ENCODE measurements at places on chromosomes 2 and 18.

DNA sequence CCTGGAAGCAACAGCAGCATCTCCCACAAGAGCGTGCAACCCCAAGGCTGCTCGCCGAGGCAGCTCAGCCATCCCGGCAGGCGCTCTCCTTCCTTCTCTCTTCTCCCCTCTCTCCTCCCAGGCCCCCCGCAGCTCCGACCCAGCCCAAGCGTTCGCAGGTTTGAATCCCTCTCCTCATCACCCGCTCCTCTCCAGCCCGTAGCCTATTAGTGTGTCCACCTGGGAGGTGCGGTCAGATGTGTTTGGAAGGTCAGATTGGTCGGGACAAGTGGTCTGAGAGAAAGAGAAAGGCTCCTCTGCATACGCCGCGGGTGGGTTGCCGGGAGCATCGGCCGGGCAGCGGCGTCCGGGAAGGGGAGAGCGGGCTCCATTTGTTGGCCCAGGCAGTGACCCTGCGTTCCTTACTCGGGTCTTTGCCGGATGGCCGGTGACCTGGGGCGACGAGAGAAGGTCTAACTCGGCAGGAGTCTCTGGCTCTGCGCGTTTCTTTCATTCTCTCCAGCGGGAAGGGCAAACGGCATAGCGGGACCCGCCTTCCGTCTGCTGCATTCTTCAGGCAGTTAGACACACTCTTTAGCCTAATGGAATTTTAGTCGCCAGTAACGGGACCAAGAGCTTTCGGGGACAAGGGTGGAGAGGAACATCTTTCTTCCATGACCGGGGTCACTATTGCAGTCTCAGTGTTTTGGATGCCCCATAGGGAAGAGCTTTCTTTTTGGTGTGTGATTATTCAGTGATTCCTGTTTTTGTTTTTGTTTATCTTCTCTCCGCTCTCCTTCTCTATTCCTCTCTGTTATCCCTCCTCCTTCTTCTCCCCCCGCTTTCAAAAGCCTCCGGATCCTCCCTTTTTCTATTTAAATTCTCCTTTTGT, 1.1 kb upstream of the TMEFF2 start:
- no peak for DNase-seq

DNA sequence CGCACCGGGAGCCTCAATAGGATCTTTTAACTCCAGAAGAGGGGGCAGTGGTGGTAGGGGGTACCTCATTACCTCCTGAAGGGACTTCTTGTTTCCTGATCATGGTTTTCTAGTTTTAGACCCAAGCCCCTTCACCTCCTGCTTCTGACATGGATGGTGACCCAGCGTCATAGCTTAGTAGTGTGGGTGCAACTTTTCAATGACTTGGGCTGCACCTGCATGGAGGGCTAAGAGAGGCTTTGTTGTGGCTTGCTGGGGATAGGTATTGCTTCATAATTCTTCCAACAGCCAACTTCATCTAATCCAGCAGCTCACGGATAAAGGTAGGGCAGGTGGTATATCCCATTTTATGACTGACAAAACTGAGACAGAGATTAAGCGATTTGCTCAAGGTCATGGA, 3.0 kb downstream of the SLC1A4 start:
- no peak for DNase-seq

- DNase-seq, result no peak
Measured at GRCh38 chr2:37656512-37657423, 14.7 kb downstream of the CDC42EP3 start.

DNA sequence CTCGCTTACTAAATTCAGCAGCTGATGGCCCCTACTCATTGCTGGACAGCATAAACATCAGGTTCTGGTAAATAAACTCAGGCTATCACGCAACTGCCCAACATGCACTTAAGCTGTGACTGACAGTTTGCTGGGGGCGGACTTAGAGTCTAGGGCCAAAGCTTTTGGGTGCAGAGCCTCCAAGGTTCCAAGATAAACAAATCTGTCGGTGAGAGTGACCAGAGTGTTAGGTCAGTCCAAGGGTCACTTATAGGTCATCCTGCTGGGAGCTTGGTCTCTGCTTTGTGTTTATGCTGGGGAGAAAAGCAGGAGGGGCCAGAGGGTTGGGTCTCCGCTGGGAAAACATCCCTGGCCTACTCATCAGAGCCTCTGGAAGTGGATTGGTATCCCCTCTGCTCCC, 188.6 kb upstream of the GATA6 start:
- no peak for DNase-seq

- no peak for DNase-seq
Measured at GRCh38 chr2:80102026-80102425, 202.5 kb downstream of the LRRTM1 start.

- DNase-seq, result no peak
Measured at GRCh38 chr2:169047256-169048250, 16.4 kb upstream of the ABCB11 start.

DNA sequence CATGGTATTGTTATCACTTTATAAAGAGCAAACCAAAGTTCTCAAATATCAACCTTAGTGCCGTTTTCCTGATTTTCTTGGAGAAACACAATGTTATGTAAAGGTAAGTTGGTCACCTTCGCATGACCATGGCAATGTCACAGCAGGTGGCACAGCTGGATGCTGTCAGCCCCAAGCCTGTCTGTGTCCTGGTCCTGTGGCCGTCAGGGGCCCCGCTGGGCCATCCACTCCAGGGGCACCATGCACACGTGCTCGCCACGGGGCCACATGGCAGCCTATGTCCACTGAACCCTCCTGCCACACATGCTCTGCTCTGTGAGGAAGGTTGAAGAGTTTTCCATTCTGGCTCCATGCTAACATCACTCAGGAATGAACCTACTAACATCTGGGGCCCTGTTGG, 85.9 kb downstream of the EIPR1 start:
- no peak for DNase-seq

DNA sequence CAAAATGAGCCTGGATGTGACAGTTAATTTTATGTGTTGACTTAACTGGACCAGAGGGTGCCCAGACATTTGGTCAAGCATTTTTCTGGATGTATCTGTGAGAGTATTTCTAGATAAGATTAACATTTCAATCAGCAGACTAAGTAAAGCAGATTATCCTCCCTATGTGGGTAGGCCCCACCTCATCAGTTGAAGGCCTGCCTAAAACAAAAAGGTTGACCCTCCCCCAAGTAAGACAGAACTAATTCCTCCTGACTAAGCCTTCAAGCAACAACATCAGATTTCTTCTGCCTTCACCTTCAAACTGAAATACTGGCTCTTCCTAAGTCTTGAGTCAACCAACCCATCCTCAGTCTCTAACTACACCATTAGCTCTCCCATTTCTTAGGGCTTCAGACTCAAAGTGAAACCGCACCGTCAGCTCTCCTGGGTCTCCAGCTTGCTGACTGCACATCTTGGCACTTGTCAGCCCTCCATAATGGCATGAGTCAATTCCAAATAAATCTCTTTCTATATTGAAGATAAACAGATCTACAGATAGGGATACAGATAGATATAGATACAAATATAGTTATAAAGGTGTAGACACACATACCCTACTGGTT, 47.9 kb downstream of the MEMO1 start:
- no peak for DNase-seq

GRCh38 chr18:43314941-43315340, 37.7 kb upstream of the SYT4 start:
- no peak for DNase-seq
